ENCODE measurements at places on chromosomes 6 and 20. TPM values are rescaled to one million over a fixed set of nuclear protein-coding genes. Genes with fewer than 3 reads are reported as not detected.

The PDYN gene
- not detected for total RNA-seq

The HNF4A gene
- not detected for total RNA-seq

The PKIB gene
- 0.89 TPM for total RNA-seq

The UST gene
- total RNA-seq: 0.69 TPM

GRCh38 chr6:43946641-43947363 is 176.8 kb downstream of the VEGFA start:
- no peak overlapping the region for H3K27ac ChIP-seq
- no peaks in the 10 kb centered on the region for H3K36me3 ChIP-seq
- H3K4me1 ChIP-seq: no peaks in the 10 kb centered on the region
- no peak for DNase-seq

- H3K27me3 ChIP-seq: no peaks in the 10 kb centered on the region
- H3K4me3 ChIP-seq: peak overlapping the region; percentile 40
- no peaks in the 10 kb centered on the region for H3K4me1 ChIP-seq
- no peak overlapping the region for H3K27ac ChIP-seq
Measured at GRCh38 chr20:309841-310644, 12.7 kb downstream of the ZCCHC3 start.

- H3K27ac ChIP-seq: no peak overlapping the region
- no peak overlapping the region for H3K4me3 ChIP-seq
- H3K4me1 ChIP-seq: no peaks in the 10 kb centered on the region
Measured at GRCh38 chr6:20670750-20671149, 136.5 kb downstream of the CDKAL1 start.

GRCh38 chr20:61742097-61742825 is 323.4 kb downstream of the TAF4 start:
- H3K4me1 ChIP-seq: no peaks in the 10 kb centered on the region
- no peak for DNase-seq
- no peak overlapping the region for H3K27ac ChIP-seq
- H3K4me3 ChIP-seq: no peak overlapping the region
- no peaks in the 10 kb centered on the region for H3K36me3 ChIP-seq

DNA sequence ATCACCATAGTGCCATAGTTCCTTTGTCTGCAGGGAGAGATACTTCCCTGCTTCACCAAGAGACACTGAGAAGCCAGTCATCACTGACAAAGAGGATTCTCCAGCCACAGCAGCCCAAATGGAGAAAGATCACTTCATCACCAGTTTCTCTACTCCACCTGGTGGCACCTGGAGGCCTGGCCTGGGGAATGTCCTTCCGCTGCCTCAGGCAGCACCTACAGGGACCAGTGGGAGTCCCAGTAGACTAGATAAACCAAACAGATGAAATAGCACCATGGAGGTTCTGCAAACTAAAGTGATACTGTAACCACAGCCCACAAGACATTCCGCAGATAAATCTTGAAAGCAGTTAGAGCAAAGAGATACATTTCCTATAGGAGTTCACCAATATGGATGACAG is 266.5 kb downstream of the C6orf118 start:
- H3K36me3 ChIP-seq: no peaks in the 10 kb centered on the region
- DNase-seq: no peak
- no peaks in the 10 kb centered on the region for H3K27me3 ChIP-seq
- H3K4me1 ChIP-seq: no peaks in the 10 kb centered on the region
- H3K27ac ChIP-seq: no peak overlapping the region

- H3K36me3 ChIP-seq: no peaks in the 10 kb centered on the region
- no peak for DNase-seq
- no peak overlapping the region for H3K4me3 ChIP-seq
- H3K27ac ChIP-seq: no peak overlapping the region
- peaks cover 13% of the 10 kb centered on the region for H3K4me1 ChIP-seq
Measured at GRCh38 chr6:90465686-90466085, 121.2 kb downstream of the MAP3K7 start.

DNA sequence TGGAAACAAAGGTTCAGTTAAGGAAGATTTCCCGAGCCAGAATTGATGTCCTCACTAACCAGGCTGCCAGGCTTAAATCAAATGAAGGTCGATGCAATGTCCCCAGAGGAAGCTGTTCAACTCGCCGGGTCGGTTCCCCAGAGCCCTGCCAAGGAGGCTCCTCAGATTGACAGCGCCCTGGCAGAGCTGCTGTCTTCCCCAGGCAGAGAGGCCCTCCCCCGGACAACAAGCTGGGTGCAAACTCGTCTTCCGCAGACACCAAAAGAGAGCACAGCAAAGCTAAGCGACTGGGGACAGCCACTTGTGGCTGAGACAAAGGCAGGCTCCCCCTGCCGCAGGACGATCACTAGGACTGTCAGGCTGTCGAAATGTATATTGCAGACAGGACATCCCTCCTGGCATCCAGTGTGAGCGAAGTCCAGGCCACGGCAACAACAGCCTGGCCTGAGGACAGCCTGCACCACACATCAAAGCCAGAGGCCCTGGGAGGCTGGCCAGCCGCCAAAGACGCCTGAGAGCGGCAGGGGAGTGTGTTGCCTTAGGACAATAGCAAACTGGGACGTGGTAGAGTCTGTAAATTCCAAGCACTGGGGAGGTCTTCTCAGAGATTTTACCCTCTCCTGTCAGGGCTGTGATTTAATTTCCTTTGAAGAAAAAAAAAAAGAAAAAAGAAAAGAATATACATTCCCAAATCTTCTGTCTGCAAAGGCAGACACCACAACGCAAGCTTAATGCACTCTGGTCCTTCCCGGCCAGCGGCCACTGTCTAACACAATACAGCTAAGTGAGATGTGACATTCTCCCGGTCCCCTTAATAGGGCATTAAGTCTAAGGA is 99.1 kb downstream of the HIVEP2 start:
- peak; percentile 67 for DNase-seq
- peak overlapping the region; percentile 44 for H3K4me3 ChIP-seq
- H3K27ac ChIP-seq: peak overlapping the region; percentile 84
- H3K36me3 ChIP-seq: no peaks in the 10 kb centered on the region

DNA sequence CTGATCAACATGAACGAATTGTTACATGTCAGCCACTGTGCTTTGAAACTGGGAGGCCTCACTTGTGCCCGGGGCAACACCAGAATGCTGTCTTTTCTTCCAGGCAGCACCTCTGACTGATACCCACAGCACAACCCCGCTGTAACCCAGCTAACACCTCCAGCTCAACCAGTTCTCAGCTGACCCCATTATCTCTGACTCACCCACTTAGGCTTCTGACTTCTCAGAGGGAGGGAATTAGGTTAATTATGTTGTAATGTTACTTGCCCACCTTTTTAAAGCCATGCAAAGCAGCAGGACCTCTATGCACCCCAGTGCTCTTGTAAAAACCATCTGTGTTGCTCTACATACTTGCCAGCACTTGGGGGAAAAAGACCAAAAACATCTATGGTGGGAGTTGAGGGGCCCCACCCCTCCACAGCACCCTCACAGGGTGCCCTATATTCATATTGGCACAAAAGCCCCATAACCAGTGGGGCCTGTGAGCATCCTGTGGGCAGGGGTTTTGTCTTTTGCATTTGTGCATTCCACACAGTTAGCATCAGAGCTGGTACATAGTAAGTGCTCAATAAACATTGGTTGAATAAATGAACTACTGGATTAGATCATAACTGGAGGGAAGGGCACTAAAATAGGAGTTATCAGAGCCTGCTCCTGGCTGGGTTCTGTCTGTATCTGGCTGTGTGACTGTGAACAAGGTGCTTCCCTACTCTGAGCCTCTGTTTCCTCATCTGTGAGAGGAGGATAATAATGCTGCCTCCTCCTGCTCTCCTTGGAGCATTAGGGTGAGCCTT is 22.3 kb downstream of the BNIP5 start:
- H3K27ac ChIP-seq: no peak overlapping the region
- no peak overlapping the region for H3K4me3 ChIP-seq
- H3K36me3 ChIP-seq: no peaks in the 10 kb centered on the region
- H3K4me1 ChIP-seq: no peaks in the 10 kb centered on the region
- no peak for DNase-seq
- no peaks in the 10 kb centered on the region for H3K27me3 ChIP-seq

DNA sequence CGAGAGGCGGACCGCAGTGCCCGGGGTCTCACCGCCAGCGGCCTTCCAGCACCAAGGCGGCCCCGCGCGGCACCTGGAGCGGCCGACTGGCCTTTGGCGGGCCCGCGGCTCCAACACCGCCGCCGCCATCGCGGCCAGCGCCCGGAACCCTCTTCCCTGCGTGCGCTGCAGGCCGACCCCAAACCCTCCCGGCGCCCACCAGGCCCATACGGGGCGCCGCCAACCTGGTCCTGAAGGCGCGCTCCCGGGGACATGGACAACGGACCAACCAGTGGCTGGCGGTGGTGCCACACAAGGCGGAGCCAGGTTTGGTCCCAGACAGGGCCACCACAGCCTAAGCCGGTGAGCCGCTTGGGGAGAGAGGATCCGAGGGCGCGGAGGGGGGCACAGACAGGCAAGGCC is 1514.8 kb upstream of the DEFB115 start:
- no peaks in the 10 kb centered on the region for H3K27me3 ChIP-seq
- H3K27ac ChIP-seq: no peak overlapping the region
- no peaks in the 10 kb centered on the region for H3K4me1 ChIP-seq
- no peak for DNase-seq
- no peaks in the 10 kb centered on the region for H3K36me3 ChIP-seq

- DNase-seq: no peak
- no peak overlapping the region for H3K4me3 ChIP-seq
- no peak overlapping the region for H3K27ac ChIP-seq
- no peaks in the 10 kb centered on the region for H3K27me3 ChIP-seq
- H3K36me3 ChIP-seq: no peaks in the 10 kb centered on the region
- H3K4me1 ChIP-seq: no peaks in the 10 kb centered on the region
Measured at GRCh38 chr6:40249935-40250334, 315.7 kb upstream of the MOCS1 start.

DNA sequence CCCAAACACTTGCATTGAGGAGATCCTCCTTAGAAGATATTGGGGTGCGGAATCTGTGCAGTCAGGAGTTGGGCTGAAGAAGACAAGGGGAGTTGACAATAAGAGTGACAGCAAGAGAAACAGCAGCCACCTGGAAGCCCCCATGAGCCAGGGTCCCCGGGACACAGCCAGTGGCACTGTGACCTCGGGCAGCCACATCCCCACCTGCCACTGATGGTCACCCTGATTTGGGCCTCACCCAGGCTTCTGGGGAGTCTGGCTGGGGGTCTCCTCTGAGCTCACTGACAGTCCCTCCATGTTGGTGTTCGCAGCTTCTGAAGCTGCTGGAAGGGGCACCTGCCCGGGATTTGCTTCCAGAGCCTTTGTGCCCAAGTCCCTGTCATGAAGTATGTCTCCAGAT is 123.5 kb downstream of the TTLL2 start:
- H3K36me3 ChIP-seq: no peaks in the 10 kb centered on the region
- no peak overlapping the region for H3K27ac ChIP-seq
- H3K4me3 ChIP-seq: no peak overlapping the region
- H3K27me3 ChIP-seq: no peaks in the 10 kb centered on the region

DNA sequence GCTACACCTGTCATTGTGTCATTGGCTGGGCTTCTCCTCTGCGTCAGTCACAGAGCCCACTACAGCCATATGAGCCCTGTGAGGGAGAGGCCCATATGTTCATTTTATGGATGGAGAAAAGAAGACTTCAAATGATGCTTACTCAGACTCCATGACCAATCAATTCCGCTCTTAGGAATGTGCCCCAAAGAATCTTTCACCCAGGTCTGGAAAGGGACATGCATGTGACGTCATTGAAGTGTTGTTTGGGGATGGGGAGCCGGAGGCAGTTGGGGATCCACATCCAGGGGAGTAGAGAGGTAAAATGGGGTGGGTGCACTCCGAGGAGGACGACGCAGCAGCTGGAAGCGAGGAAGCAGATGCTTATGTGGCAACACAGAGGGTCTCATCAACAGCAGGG is 9.6 kb upstream of the C6orf132 start:
- no peak for DNase-seq
- no peak overlapping the region for H3K4me3 ChIP-seq
- no peaks in the 10 kb centered on the region for H3K27me3 ChIP-seq

DNA sequence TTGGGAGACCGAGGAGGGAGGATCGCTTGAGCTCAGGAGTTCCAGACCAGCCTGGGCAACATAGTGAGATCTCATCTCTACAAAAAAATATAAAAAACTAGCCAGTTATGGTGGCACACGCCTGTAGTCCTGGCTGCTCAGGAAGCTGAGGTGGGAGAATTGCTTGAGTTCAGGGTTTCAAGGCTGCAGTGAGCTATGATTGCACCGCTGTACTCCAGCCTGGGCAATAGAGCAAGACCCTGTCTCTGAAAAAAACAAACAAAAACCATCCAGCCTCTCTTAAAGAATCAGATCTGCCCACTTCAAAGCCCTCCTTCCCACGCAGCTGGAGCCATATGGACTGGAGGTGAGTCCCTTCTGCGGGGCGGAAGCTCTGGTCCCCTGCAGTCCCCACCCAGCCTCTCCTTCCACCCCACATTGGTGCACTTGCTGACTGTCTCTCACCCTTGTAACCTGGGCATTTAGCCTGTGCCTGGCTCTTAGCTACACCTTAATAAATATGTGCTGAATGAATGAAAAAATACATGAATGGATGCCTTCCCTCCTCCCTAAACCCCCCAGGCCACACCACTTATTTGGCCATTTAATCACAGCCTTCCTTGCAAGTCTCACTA is 7.2 kb upstream of the PARD6B start:
- no peaks in the 10 kb centered on the region for H3K36me3 ChIP-seq
- no peak overlapping the region for H3K27ac ChIP-seq
- no peak overlapping the region for H3K4me3 ChIP-seq
- no peaks in the 10 kb centered on the region for H3K4me1 ChIP-seq

DNA sequence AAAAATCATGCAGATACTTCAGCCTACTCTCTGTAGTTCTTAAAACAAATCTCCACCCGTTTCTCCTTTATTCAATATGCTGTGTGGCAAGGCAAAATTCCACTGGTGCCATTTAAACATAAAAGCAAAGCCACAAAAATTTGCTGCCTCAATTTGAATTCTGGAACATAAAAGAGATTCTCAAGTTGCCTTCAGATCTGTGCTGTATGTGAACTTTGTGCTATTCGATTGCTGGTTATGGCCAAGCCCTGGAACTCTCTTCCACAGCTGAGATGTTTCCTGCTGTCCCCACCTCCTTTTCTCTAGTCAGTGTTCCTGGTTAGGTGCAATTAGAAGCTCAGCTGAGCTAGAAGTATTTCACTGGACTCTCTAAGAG is 395.3 kb upstream of the BTBD3 start:
- no peak overlapping the region for H3K4me3 ChIP-seq
- no peaks in the 10 kb centered on the region for H3K4me1 ChIP-seq
- no peak for DNase-seq
- no peak overlapping the region for H3K27ac ChIP-seq
- no peaks in the 10 kb centered on the region for H3K27me3 ChIP-seq

DNA sequence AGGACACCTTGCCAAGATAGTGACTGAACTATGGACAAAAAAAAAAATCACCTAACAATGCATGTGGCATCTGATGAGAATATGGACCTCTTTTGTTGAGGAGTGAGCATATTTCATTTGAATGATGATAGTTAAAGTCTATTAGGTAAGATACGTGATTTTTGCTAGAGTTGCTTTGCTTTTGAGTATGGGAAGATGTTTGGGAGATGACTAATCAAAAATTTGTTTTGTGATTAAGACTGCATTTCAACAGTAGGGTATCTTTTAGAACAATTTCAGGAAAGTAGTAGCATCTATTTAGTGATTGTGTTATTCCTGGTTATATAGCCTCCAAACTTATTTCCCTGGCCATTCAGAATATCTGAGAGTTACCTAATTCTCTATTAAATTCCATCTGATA is 878.6 kb upstream of the CITED2 start:
- no peaks in the 10 kb centered on the region for H3K4me1 ChIP-seq
- H3K4me3 ChIP-seq: no peak overlapping the region
- H3K27ac ChIP-seq: no peak overlapping the region

GRCh38 chr20:25051386-25052155 is 6.4 kb downstream of the ACSS1 start:
- peaks cover 3% of the 10 kb centered on the region for H3K36me3 ChIP-seq
- peaks cover 34% of the 10 kb centered on the region for H3K4me1 ChIP-seq
- DNase-seq: no peak
- H3K27ac ChIP-seq: no peak overlapping the region
- H3K4me3 ChIP-seq: no peak overlapping the region

All from naive thymus-derived CD4-positive, alpha-beta T cell (primary cell).